Globus pallidus (tissue), 1 donor: ENCODE measurements at places on chromosomes 5 and 9.

DNA sequence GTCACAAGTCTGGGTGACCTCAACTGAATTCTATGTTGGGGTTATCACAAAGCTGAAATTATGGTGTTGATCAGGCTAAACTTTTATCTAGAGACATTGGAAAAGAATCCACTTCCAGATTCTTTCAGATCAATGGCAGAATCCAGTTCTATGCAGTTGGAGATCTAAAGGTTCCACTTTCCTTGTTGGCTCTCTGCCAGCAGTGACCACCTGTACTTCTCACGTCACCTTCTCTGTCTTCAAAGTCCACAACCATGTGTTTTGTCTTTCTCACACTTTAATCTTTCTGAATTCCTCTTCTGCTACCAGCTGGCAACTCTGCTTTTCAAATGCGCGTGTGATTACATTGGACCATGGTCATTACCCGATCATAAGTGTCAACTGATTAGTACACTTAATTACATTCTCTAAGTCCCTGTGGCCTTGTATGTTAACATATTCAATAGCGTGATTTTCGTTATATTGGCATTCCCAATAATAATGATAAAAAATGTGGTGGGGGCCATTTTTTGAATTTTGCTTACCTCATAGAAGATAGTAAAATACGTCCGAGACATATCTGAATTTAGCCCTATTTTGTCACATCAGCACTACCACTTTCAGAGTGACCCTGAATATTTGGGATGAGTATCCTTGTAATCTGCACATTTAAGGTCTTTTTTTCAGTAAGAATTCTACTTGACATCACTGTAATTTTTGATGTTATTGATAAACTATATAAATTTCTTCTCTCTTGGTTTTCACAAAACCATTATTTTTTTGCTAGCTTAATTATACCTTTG lies 73.7 kb upstream of the PRDM9 start:
- DNase-seq = no peak

GRCh38 chr5:151810897-151811296 lies 39.1 kb downstream of the G3BP1 start:
- DNase-seq = no peak

DNA sequence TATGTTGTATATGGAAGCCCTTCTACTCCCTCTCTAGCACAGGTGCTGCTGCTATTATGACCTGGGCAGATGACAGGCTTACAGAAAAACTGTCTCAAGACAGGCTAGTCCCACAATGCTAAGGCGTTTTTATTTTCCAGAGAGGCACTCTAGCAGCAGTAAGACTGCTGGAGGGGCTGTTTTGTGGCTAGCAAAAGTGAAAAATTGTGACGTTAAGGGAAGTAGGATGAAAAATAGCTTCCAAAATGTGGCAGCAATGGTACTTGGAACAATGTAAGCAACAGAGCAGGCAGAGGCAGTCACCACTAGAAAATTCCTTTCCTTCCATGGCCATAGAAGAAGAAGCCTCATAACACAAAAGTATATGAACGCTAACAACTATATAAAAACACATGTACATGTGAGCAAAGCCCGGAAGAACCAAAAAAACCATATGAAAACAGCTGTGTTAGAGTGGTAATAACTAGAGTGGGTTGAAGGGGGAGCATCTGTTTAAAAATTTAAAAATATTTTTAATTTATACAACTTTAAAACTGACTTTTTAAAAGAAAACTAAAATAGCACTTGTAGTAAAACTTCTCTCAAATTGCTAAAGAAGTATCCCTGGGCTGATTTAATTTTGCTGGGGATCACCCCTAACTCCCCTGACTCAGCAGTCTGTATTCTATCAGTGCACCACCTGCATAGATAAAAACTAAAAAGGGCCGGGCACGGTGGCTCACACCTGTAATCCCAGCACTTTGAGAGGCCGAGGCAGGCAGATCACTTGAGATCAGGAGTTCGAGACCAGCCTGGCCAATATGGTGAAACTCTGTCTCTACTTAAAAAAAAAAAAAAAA lies 30.6 kb downstream of the CLINT1 start:
- DNase-seq = no peak

GRCh38 chr5:115542086-115542485 lies 2.5 kb downstream of the FEM1C start:
- DNase-seq = no peak

DNA sequence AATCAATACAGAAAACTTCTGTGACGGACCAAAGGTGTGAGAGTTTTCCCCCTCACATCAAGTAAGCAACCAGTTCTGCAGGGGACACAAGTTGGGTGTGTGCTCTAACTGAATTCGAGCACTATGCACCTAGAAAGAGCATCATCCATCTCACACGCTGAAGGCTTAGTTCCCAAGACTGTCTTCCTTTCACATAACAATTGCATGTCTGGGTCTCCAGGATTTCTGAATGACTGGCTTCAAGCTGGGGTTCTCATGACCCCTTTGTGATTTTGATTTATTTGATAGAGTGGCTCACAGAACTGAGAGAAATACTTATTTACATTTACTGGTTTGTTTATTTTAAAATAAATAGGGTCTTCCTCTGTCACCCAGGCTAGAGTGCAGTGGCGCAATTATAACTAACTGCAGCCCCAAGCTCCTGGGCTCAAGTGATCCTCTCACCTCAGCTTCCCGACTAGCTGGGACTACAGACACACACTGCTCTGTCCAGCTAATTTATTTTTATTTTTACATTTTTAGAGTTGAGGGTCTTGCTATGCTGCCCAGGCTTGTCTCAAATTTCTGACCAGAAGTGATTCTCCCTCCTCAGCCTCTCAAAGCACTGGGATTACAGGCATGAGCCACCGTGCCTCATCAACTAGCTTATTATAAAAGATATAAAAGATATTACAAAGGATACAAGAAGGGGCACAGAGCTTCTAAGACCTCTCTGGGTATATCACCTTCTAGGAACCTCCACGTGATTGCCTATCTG lies 316.7 kb upstream of the CDH12 start:
- DNase-seq = no peak

DNA sequence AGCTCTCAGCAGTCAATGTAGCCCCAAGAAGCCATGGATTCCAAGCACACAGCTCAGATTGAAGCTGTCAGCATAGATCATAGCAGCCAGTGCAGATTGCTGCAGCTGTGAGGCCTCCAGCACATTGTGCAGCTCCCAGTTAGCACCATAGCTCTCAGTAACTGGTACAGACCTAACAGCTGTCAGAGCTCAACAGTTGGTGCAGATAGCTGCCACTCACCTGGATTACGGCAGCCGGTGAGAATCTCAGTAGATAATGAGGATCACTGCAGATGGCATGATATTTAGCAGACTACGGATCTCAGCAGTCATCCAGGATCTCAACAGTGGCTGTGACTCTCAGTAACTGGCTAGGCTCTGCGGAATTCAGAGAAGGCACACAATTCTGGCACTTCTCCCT lies 500.4 kb downstream of the TUSC1 start:
- no peak for DNase-seq

- DNase-seq = no peak
Measured at GRCh38 chr5:83589786-83590185, 118.2 kb downstream of the VCAN start.

- DNase-seq = no peak
Measured at GRCh38 chr9:15468145-15468544, 42.6 kb downstream of the PSIP1 start.

DNA sequence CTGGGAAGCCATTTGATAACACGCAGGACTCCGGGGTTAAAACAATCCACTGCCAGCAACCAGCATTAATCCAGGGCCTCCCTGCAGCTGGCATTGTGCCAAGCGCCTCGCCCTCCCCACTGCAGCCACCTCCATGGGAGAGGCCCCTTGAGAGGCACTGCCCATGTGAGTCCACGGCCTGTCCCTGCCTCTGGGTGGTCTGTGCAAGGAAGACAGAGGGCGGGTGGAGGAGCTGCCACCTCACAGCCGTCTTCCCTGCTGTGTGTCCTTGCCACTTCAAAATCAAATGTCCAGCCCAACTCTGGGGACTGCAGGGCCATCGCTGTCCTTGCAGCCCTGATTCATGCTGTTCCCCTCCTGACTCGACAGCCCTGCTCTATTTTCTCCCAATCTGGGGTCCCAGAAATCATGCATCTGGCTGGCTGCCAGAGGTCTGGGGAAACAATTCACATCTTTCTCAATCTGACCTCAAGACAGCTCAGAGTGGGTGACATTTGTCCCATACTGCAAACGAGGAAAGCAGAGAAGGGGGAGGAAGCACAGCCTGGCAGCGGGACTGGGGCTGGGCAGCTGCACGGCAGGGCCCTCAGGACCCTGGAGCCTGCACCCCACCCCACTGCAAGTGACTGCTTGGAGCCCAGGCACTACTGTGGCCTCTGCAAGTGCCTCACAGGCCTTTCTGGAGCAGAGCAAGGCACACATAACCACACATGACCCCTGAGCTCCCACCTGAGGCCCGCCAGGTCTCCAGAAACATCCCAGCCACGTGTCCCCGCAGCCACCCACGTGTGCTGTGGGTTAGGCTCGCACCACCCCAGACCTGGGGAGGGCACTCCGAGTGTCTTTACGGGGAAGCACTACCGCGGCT lies 15.7 kb downstream of the BRD3OS start:
- DNase-seq = no peak

DNA sequence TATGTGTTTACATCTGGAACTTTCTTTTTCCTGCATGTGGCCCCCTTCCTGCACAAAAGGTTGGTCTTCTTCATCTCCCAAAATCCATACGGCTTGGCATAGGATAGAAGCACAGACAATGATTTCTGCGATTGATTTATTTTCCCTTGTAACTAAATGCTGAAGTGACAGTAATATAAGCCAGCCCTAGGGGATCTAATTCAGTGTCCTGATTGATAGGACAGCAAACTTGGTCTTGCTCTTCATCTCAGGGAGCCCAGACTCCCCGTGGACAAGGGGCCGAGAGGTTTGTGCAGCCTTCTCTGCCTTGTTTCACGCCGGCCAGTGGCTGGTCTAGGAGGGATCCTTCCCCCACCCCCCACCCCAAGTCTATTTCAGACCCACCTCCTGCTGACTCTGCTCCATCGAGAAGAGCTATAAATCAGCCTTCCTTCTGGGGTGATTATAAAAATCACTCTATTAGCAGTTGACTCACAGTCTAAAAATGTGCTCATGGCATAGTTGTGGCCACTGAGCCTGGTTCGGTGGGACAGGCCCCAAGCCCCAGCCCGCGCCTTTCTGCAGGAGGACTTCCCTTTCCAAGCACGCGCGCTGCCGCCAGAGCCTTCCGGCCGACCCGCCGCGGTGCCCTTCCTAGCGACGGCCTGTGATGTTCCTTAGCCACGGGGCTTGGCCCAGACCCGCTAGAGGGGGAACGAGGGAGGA lies 89.8 kb upstream of the COL5A1 start:
- DNase-seq = peak; percentile 25

DNA sequence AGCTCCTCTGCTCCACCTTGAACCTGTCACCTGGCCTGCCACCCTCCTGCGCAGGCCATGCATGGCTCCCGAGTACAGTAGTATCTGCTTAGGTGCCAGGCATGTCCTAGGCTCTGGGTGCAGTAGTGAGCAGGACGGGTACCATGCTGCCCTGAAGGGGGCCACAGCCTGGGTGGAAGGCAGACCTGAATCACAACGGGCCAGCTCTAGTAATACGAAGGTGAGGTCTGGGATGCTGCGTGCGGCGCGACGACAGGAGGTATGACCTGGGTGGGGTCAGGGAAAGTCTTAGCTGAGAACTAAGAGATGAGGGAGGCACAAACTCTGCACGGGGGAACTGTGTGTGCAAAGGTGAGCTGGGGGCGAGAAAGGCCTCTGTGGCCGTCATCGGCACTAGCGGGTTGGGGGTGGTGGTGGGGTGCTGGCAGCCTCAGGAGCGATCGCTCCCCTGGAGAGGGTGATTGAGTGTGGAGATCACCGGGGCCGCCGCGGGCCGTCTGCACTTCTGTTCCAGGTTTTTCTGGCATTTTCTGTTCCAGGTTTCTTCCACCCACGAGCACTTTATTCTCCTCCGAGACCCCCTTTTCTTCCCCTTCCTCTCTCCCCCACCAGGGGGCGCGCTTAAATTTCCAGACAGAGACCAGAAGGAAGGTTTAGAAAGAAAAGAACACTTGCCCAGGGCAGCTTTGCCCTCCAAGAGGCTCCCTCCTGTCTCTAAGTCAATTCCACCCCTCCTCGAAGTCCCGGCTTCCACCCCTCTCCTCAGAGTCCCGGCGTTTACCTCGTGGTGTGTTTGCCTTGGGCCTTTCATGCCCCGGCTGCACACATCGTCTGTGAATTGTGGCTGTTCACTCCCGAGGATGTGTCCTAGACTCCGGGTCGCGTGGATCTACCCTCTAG lies 15.1 kb downstream of the PDLIM4 start:
- no peak for DNase-seq

DNA sequence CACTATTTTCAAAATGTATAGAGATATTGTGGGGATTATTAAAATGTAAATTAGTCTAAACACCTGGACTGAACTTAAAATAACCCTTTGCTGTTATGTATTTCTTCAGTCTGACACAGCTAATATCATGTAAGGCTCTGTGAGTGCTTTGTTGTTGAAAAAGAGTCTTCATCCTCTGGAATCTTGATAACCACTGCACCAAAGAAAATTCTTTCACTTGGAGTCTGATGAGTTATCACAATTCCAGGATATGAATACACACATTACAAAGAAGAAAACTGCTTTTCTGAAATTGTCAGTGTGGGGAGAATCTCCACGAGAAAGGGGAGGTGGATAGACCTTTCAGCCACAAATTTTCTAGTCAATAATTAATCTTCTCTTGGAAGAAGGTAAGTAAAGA lies 42.3 kb upstream of the TARS1 start:
- no peak for DNase-seq

- DNase-seq = no peak
Measured at GRCh38 chr9:16668734-16669295, 201.7 kb downstream of the BNC2 start.

- no peak for DNase-seq
Measured at GRCh38 chr5:82707741-82708140, 369.5 kb downstream of the TMEM167A start.

- no peak for DNase-seq
Measured at GRCh38 chr5:126869005-126869451, 92.1 kb downstream of the LMNB1 start.

DNA sequence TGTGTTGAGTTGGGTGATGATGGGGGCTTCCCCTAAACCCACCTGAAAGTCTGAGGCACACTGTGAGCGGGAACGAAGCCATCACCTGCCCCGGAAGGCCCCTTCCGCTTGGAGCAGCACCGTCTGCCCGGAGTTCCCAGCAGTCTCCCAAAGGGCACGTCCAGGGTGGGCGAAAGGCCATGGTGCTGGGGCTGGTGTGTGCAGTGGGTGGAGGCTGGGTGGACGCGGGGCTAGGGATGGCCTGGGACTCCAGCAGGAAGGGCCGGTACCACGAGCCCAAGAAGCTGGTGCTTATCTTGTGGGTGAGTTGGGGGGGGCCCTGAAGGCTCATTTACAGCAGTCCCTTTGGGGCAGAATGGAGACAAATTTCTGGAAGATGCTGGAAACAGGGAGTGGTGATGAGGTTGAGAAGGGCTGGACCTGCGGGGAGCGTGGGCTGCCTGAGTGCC lies 4.6 kb downstream of the FLT4 start:
- no peak for DNase-seq

DNA sequence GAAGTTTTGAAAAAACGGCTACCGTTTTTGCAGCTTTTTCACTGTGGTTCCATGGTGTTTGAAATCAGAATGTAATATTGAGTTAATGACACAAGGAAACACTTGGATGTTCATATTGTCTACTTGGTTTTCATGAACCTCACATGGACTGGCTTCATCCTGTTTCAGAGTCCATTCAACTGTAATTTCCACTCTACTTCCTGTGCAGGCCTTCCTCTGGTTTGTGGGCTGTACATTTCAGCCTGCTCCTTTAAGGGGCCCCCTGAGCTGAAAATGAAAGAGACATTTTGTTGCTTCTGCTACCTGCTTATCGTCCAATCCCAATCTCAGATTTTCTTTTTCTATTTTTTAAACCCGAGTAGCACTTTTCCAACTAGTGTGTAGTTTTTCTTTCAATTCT lies 41.8 kb upstream of the CDKN2B start:
- DNase-seq = no peak
